ENCODE measurements at places on chromosomes 13 and 19. TPM values are rescaled to one million over a fixed set of nuclear protein-coding genes. Genes with fewer than 3 reads are reported as not detected.

PLD3 gene
- total RNA-seq: 137 TPM

DNA sequence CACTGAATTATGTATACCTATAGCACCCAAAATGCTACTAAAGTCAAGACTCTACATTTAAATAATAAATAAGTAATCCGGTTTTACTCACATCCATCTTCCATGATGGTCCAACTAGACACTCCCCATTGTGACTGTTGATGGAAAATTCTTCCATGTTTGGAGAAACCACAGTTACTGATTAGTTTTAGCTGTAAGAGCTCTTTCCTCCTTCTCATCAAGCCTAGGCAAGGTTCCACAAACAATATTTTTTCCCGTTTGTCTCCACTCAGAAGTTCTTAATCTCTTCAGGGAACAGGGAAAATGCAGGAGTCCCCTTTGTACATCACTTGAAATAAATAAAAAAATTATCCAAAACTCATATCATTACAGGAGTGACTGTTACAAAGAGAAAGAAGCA, 70.7 kb upstream of the EDNRB start:
- no peak for DNase-seq

DNA sequence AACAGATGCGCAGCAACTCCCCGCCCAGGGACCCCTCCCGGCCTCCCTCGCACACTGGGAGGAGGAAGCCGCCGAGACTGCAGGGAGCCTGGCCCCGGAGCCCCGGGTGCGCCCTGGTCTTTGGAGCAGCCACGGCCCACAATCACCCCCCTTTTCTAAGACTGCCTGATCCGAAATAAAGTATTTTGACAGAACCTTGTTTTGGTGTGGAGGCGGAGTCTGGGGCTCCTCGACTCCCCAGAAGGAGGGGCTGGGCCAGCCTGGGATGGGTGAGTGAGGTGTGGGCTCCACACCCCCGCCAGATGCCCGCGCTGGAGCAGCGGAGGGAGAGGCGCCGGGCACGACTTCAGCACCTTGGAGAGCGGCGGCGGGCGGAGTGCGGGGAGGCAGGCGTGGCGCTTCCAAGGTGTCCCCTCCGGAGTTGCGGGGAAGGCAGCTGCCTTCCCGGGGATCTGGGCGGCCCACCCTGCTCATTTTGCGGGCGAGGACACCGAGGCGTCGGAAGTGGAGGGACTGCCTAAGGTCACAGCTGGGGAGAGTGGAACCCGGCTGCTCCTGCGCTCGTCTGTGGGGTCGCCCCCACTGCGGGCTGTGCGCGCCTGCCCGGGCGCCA, 9.4 kb downstream of the SIRT6 start:
- no peak for DNase-seq

CCDC122 gene
- total RNA-seq: 2.8 TPM

PRR22 gene
- 0.30 TPM for total RNA-seq

C19orf85 gene
- total RNA-seq: not detected

CYP4F8 gene
- total RNA-seq: 1.8 TPM

ZNF568 gene
- total RNA-seq: 18.9 TPM

DNA sequence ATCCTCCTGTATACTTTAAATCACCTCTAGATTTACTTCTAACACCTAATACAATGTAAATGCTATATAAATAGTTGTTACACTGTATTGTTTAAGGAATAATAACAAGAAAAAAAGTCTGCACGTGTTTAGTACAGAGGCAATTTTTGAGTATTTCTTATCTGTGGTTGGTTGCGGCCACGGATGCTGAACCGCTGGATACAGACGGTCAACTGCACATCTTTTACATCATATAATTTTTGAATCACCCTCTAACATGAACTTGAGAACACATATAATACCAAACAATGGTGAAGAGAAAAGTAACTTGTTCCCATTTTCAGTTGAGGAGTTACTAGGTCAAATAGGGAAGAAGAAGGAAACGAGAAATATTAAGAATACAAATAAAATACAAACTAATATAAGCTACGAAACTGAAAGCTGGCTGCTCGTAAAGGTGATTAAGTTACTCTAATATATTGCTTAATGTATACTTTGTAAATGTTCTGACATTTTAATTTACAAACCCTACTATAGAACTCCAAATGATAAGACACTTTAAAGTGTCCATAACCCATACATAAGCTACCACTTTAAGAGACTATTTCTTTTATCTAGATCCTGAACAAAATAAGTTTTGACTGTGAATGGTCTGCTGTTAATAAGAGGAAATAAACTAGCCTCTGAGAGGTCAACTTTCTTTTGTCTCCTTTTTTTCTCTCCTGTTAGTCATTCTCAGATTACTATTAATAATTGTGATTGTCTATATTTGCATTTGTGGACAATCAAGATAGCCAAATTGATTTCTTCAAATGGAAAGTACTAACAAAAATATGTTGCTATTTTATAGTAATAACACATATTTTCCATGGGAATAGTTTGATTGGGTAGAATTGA, 457.4 kb downstream of the DIAPH3 start:
- no peak for DNase-seq

Measured in skin of body (tissue), 3 donors.